ENCODE measurements at places on chromosomes 2 and 18.

DNA sequence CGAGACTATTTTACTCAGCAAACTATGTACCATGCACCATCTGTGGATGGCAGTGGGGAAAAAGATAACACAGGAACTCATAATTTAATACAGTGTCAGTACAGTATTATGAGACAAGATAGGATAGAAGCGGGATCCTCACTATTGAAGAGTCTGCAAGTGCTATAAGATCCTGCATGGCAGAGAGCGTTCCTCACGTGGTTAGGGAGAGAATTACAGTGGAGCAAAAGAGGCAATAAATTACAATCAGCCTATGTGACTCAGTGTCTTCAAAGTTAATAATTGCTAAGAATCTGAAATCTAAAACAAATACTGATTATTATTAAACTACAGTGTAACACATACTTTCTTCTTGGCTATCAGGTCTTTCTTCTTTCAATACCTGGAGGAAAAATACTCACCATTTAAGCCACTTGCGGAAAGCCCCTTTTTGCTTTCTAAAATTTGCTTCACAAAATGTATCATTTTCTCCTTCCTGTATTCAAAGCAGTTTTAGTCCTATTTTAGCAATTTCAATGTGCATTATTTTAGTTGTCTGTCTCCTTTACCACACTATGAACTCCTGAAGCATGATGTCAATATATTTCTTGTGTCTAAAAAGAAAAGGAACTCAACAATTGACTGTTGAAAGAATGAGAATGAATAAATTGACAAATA lies 342.9 kb downstream of the SPAG16 start:
- DNase-seq, result no peak

DNA sequence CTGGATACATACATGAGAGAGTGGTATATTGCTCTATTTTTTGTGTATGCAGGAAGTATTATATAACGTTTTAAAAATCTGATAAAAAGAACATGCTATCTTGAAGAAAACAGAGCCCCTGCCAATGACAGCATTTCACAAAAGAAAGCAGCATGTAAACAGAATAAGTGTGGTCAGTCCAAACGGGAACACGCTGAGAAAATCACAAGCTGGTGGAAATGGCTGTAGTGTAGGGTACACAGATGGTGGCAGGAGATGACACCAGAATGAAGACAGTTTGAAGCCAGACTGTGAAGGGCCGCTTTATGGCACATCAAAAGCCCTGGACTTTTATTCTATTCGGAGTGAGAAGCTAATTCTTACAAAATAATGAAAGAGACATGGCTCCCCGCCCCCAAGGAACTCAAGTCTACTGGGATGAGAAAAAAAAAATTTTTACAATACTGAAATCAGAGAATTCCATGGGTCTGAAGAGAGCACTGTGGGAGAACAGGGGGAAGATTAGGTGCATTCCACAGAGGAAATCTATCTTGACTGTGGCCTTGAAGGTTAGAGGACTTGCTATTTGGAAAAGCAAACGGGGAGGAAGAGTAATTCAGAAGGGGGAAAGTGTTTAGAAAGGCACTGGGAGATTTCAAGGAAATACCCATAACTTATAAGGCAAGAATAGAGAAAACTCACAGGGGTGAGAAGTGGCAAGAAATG lies 217.7 kb upstream of the SMAD7 start:
- DNase-seq, result no peak

GRCh38 chr18:44922968-44923367 lies 242.3 kb downstream of the SETBP1 start:
- no peak for DNase-seq

DNA sequence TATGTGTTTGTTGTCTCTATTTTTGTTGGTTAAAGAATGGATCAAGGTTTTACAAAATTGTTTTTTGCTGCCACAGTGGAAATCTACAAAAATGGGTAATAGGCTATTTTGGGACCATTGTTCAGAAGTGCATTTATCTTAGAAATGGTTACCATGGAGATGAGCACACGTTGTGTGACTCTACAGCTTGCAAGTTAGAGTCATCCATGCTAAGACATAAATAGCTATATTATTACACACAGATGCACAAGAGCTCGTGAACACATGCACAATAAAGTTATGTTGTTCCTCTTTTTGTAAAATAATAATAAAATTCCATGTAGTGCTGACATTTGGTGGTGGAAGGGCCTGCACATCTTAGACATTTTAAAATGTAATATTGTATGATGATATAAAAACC lies 15.5 kb upstream of the DUSP19 start:
- no peak for DNase-seq

DNA sequence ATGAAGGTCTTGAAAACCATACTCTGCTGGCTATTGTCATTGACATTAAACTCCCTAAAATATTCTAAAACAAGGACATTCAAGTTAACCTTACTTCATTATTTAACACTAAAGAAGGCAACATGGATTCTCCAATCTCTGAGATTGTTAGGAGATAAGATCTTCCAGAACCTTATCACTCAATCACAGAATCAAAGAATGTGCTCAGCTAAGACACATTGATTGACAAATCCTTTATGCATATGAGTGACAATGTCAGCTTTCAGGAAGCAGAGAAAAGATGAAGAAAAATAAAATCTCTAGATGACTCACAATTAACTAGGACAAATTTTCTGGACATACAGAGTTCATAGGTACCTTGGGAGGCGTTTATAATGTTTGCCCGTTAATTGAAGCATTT lies 787.2 kb downstream of the TSN start:
- DNase-seq, result no peak

DNA sequence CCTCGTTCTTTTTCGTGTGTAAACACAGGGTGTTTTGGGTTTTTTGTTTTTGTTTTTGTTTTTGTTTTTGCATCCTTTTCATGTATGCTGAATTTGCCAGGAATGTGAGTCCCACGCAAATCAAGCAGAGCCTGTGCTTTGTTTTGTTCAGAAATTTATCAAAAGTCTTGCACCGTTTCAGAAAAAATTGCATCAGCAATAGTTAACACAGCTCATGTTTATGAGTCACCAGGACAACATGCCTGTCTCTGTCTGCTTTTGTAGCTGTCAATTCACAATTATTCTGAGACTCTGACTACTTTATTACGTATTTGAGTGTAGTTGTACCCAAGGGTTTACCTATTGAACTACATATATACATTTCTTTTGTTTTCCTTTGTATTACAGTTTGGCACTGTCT lies 38.3 kb downstream of the MRPL44 start:
- no peak for DNase-seq

DNA sequence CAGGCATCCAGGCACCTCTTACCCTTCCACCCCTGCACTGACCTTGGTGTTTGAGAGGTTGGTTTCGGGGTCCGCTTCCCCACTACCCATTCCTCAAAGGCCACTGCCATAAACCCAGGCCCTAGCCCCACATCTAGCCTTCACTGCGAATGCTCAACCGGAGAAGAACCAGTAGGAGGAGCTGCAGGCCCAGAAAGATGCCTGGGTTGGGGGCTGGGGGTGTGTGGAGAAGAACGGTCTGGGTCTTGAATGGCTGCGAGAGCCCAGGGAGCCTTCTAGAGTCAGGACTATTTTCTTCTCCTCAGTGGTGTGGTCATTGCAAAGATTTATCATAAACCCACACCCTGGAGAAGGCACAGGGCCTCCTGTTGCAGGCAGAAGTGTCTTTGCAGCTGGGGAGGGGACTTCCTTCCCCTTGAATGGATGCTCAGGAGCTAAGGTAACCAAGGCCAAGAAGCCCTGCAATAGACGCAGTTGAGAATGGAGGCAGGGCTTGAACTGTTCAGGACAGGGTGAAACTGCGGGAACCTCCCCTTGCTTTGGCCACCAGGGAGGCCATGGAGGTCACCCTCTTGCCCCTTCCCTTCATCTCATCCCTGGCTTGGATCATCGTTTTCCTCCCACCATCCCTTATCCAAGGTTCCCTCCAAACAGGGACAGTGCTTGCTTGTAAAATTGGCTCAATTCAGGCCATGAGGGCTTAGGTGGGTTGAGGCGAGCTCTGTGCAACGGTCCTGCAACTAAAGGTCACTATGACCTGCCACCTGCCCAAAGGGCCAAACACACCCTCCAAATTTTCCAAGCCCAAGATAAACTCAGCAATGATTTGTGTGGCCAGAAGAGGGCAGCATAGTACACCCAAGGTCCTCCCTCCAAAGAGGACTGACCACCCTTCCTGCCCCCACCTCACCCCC lies 20.9 kb downstream of the THNSL2 start:
- DNase-seq, result peak; percentile 31

DNA sequence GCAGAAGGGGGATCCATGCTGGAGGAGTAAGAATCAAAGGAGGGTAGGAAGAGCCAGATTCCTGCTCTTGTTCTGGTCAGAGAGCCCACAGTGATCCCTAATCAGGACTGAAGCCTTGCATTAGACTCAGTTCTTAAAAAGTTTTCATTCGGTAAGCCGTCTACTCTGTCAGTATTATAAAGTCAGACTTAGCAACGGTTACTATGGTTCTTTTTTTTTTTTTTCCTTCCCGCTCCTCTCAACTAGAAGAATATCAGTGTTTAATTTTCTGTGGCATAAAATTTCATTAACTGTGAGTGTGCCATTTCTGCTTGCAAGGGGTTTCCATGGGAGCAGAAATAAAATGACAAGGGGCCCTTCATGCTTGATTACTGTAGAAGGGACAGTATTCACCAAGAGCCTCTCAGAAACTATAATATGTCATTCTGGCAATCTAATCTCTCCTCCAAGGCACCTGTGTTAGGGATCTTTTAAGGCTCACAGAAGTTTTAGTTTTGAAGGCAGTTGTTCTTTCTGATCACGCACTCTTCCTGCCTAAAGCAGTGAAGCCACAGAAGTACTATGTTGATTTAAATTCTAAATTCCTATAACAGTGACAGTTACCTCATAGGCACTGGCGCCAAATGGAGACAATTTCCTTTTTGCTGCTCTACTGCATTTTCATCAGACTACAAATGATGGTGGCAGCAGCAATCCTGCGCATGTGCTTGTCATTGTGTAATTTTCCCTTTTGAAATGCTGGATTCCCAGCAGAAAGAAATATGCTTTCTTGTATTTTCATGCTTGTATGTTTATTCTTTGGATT lies 57.0 kb downstream of the OSBPL6 start:
- no peak for DNase-seq

- no peak for DNase-seq
Measured at GRCh38 chr2:112791019-112791418, 6.7 kb upstream of the IL1A start.

GRCh38 chr18:69447886-69448285 lies 47.2 kb downstream of the DOK6 start:
- no peak for DNase-seq

DNA sequence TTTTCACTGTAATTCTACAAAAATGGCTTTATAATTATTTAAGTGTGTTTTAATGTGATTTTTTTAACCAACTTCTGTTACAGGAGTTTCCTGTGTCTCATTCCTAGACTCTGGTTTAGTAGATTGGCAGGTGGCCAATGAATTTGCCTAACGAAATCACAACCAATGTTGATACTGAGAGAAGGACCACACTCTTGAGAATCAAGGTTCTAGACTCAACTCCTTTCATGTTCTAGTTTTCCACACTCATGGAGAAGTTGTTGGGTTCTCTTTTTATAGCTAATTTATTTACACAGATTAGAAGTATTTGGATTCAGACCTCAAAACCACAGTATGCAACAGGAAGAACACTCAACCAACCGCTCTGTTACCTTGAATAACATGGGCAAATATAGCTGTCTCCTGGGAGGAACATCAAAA lies 22.6 kb upstream of the USP34 start:
- no peak for DNase-seq

GRCh38 chr2:28343971-28344715 lies 48.5 kb upstream of the FOSL2 start:
- DNase-seq, result no peak

DNA sequence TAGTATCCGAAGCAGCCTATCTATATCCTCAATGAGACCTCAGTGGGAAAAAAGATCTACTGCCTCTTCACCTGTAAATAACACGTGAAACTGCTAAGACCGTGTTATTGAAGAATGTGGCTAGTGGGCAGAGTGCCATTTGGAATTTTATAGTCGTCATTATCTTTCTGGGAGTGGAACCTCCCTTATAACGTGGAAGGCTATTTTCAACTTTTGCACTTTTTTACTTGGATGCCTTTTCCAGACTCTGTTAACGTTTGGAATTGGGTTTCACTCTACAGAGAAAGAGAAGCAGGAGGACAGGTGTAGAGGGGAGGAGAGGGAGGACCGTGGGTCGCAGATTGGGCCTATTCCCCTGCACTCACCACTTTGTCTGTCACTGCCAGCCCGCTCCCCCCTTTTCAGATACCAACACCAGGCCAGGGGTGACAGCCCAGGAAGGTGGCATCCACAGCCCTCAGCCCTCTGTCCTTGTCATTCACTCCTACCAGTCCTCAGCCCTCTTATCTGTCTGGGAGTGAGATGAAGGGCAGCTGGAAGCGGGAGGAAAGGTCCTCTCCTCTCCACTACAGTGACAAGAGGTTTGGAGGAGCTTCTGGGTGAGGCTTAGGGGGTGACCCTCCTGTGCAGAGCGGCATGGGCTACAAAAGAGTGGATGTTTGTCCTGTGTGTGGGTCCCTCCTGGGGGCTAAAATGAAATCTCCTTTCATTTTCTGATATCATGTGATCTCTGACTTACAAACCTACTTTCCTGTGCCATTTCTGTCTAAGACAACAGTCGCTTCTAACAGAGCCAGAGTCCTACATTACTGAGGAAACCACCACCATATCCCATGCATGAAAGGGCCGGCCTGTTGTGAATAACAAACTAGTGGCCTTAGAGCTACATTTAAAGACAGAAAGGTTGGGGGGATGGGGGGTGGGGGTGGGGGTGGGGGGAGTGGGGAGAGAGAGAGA lies 23.9 kb upstream of the CEP68 start:
- no peak for DNase-seq

GRCh38 chr2:211157856-211158463 lies 601.6 kb downstream of the CPS1 start:
- DNase-seq, result peak; percentile 44

- no peak for DNase-seq
Measured at GRCh38 chr2:38267270-38267925, 109.7 kb downstream of the ATL2 start.

DNA sequence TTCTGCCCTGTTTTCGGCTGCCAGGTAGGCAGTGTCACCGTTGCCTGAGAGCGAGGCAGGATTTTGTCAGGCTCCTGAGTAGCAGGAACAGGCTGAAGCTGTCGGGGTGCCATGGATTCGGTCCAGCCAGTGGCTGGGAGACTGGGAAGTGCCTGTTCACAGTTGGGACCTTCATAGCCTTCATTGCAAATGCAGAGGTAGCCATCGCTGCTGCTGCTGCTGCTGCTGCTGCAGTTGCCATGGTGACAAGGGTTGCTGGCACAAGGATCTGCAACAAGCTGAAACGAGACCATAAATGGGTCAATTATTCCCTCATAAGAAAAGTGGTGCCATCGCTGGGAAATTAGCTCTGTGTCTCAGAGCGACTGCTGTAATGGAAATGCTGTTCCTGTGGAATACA lies 122.7 kb downstream of the DNER start:
- DNase-seq, result peak; percentile 87

GRCh38 chr2:230688490-230688889 lies 24.2 kb upstream of the CAB39 start:
- no peak for DNase-seq

DNA sequence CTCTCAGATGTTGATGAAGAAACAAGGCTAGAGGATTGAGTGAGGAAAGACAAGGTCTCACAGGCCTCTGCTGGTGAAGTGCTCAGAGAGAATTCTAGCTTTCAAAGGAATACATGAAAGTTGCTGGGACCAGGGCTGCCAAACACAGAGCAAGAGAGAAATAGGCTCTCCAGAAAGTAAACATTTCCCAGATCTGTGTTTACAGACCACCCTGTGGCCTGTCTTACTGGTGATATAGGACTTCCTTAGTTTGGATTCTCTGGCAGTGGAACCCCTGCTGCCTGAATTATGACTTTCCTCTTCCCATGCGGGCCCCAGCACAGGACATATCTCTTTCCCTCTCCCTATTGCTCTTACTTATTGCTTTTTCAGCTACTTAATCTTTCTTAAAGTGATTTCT lies 64.5 kb downstream of the TACR1 start:
- DNase-seq, result no peak

Measured in NCI-H1105 (cell line).